ENCODE measurements at places on chromosomes 12 and 14.

GRCh38 chr12:116381744-116382685, 104.5 kb upstream of the MED13L start:
- no peak for DNase-seq

DNA sequence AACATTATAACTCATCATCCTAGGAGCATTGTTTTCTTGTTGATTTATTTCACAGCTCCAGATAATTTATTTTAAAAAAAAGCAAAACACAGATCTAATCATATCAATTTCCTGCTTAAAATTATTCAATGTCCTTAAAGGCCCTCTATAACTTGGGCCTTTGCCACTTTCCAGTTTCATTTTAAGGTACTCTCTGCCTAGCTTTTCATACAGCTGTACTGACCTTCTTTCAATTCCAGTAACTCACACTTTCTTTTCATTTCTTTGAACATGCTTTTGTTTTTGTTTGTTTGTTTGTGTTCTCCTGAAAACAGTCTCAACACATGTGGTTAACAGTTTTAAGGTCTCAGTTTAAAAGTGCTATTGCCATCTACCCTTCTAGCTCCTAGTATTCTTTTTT, 281.9 kb downstream of the ACSS3 start:
- no peak for DNase-seq

DNA sequence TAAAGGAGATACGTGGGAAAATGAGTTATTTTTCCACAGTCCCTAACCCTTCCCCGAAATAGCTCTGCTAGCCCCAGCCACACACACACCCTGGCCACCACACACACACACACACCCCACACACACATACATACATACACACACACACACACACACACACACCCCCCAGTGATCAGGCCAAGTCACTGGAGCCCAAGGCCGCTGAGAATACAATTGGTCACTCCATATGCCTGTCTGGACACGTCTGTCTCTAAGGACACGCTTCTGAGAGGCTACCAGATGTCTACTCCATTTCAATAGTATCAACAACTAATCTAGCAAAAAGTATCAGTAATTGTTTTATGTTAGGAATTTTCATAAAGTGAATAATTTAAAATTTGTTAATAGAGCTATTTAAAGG, 13.0 kb upstream of the DIABLO start:
- no peak for DNase-seq

DNA sequence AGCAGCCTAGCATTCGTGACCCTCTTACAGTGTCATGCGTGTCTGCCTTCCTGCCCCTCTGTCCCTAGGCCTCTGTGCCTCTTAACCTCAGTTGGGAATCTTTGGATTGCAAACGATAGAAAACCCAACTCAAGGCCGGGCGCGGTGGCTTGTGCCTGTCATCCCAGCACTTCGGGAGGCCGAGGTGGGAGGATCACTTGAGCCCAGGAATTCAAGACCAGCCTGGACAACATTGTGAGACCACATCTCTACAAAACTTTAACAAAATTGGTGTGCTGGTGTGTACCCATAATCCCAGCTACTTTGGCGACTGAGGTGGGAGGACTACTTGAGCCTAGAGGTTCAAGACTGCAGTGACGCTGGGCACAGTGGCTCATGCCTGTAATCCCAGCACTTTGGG, 36.7 kb downstream of the TMEM120B start:
- no peak for DNase-seq

- no peak for DNase-seq
These were observed 51.6 kb downstream of the SPTB start for GRCh38 chr14:64828071-64828470.

GRCh38 chr14:94203473-94204210, 29.5 kb downstream of the PPP4R4 start:
- DNase-seq: no peak

DNA sequence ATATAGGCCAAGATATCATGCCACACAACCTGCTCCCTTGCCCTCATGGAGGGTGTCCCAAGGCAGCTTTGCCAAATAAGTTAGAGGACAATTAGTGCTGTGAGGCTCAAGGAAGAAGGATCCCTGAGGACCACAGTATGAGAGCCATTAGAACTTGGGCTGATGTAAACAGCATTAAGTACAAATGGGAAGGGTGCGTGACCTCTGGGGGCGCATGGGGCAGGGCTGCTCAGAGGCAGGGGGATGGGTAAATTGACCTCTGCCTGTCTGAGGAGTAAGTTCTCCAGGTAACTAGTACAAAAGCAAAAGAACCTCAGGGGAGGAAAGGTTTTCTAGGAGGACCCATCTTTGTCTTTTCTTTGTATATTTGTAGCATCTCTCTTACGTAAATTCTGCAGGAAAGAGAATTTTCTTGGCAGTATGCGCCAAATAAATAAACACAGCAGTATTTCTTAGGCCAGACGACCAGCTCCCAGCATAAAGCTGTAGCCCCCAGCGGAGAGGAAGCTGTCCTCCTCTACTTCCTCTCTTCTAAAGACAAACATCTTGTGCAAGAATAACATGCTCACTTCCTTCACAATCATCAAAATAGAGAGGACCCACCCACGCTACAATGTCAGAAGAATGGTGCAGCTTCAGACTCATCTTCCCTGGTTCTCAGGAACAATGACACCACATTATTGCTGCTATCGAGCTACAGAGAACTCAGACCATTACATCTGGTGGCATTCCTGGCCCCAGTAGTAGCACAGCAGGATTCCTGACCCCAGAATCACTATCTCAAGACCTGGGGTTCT, 16.4 kb upstream of the VWF start:
- DNase-seq: no peak

DNA sequence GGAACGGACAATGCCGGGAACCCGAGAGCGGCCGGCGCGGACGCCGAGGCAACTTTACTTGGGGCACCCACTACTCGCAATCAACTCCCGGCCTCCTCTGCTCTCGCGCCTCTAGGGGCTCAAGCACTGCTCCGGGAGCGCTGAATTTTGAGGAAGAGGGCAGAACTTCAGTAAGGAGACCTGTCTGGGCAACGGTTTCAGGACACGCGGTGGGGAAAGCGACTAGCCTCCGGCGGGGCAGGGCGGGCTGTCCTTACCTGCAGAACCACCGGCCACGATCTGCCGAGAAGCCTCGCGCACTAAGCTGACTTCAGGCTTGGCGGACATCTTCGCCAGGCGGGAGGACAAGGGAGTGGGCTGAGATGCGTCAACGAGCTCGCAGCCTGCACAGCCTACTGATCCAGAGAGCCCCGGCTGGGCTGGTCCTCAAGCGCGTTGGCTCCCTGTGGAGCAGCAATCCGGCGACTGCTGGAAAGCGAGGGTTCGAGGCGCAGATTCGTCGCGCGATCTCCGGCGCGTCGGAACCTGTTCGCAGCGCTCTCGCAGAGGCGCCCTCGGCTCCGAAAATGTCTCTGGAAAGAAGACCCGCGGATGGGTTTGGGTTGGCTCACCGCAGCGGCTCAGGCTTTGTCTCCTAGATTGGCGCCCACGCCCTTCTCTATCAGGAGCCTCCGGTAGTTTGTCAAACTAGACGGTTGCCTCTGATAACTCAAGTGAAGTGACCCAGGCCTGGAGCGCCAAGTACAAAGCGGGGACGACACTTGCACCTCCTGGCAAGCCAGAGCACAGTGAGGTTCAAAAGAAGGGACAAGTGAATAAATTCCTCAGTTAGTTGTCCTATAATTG, at the start of gene SLC25A21:
TSS of gene SLC25A21 (minus strand) at position 583 of the 846 bp plus-strand sequence.
- DNase-seq: peak; percentile 49

- DNase-seq: no peak
These were observed 14.4 kb downstream of the TRHDE start for GRCh38 chr12:72286526-72286925.

DNA sequence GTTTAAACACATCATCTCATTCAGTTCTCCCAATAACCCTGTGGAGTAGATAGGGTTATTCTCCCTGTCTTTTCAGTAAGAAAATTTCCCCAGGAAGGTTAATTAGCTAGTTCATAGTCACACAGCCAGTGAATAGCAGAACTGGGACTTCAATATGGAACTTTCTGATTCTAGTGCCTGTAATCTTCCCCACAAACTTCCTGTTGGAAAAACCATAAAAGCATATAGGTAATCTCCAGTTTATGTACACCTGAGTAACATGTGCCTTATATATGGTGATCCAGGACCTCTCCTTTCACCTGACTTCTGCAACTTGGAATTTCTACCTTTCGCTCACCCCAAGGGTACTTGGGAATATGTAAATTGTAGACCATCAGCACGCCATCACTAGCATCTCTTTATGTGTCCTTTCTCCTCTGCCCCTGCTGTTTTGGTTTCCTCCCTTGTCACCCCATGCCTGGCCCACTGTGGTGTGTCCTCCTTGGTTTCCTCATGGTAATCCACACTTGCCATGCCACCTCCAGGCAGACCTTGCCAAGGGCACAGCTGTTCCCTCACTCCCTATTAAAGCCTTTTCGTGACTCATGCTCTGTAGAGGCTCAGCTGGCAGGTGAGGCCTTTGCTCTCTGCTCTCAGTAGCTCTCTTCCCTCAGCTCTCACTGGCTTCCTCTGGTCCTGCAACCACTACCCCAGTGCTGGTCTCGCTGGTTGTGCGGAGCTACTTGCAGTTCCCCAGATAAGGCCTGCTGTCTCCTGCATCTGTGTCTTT, 16.7 kb downstream of the TBC1D30 start:
- no peak for DNase-seq

DNA sequence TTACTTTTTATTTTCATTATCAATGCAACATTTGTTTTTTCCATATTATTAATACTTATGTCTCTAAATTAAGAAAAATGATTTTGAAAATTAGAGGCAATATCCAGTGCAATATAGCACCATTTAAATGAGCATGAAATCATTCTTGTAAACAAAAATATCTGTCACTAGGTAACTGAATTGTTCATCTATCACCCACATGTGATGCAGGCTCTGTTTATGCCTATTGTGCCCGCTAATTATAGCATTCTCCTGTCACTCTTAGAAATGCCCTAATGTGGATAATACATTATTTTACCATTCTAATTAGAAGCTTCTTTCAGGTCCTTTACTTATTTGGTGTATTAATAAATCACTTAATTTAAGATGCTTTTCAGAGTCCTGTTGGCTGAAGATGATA, 1332.4 kb downstream of the AACS start:
- no peak for DNase-seq

- DNase-seq: no peak
These were observed 209.0 kb upstream of the FBXO33 start for GRCh38 chr14:39641224-39641623.

GRCh38 chr14:61254808-61255526, 26.2 kb downstream of the TMEM30B start:
- DNase-seq: no peak

GRCh38 chr14:24032727-24033418, 18.9 kb upstream of the CARMIL3 start:
- DNase-seq: no peak

GRCh38 chr12:101862245-101862644, 15.1 kb upstream of the DRAM1 start:
- DNase-seq: no peak

Data from anterior cingulate cortex (tissue), 58 donors.